ENCODE measurements at places on chromosomes 7 and 10.

DNA sequence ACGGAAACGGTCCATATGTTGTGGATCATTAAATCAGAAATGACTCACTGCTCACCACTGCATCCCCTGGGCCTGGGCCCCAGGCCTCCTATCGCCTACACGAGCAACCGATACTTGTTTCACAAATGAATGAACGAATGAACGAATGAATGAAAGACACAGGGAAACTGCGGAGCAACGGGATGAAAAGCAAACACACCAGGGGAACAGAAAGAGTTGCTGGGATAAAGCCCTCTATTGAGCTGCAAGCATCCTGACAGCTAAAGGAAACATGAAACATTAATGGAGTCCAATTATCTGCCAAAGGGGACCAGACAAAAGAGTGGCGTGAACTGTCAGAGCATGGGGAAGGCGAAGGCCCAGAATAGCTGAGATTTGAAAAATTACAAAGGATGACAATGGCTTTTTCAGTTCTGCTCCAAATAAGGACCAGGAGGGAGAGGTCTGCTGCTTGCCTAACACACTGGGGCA, 92.1 kb downstream of the GRB10 start:
- no peak for DNase-seq

DNA sequence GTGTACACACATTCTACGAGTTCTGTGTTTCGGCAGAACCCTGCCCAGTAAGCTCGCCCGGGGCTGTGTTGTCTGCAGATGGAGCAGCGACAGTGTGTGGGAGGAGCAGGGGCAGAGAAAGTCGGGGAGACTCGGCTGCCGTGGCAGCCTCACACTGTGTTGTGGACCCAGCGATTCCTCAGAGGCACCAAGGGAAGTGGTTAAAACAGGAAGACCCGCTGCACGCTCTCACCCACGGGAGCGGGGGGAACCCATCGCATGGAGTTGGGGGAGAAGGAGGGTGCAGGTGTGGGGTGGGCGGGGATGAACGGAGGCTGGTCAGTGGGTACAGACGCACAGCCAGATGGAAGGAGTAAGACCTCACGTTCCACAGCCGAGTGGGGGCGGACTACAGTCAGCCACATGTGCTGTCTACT, 250.2 kb downstream of the ELFN1 start:
- no peak for DNase-seq

DNA sequence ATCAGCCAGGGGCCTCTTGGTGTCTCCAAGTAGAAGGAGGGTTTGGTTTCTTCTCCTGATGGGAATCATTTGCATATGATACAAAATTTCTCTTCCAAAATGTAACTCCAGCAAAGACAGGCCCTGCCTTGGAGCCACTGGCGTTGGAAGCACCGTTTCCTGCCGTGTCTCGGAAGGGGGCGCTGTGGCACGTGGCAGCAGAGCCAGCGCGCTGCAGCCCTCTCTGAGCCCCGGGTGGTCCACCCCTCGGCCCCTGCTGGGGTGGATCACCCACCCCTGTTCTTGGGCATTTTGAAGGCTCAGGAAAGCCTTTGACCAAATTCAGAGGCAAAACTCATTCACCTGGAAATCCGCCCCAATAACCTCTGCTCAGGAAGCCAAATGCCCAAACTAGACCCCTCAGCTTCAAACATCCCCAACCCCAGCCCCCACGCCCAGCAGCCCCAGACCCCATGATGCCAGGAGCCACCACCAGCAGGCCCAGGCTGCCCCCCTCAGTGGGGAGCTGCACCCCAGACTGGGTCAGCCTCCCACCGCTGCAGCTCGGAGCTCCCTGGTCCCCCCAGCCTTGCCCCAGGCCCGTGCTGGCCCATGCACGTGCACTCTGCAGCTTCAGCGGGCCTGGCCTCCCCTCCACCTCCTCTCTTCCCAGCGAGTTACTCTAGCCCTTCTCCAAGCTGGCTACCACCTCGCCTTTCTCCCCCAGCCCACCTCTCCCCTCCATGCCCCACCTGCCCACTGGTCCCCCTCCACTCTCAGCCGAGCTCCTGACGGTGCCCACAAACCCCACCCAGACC, 29.5 kb upstream of the ELFN1 start:
- DNase-seq, result no peak

- DNase-seq, result no peak
Observed at GRCh38 chr10:88901984-88902789, 22.1 kb downstream of the STAMBPL1 start.

- DNase-seq, result no peak
Observed at GRCh38 chr10:45386657-45387056, 12.6 kb downstream of the ALOX5 start.

DNA sequence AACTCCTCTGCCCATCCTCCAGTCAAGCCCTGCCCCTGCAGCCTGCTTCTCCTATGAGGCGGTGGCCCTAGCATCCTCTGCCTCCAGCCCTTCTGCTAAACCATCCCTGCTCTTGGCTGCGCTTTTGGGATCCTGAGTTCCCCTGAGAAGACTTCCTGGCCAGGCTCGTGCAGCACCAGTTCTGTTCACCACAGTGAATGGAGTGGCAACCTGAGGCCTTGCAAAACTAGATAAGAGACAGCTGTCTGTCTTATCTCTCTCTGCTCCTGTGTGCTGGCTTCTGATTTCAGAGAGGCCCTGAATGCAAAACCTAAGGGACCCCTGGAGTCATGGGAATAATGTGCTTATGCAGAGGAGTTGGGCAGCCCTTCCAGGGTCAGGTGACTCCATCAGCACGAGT, 119.2 kb downstream of the TMEM178B start:
- DNase-seq, result no peak

GRCh38 chr10:11091517-11092102, 73.9 kb downstream of the CELF2 start:
- DNase-seq, result no peak

DNA sequence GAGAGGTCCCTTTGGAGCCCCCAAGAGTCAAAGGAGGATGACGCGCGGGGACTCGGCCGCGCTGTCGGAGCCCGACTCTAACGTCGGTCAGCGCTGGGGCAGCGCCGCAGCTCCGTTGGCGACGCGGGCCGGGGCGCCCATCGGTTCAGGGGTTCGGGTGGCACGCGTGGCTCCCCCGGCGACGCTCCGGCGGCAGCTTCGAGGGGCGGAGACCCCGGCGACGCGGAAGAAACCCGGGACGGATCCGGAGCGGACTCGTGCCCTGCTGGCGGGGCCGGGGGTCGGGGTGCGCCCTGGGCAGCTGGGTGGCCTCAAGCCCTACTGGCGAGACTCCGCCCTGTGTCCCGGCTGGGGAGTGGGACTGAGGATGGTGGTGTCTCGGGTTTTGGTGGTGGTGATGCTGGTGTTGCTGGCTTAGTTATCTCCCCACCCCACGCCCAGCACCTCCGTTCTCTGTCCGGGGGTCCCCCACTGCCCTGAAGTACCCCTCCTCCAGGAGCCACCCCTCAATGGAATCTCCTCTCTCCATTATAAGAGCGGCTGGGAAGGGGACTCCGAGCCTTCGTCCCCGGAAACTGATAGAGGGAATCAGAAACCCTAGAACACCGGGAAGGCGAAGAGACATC, at the start of gene NAT16:
Gene NAT16 (minus strand): TSS at position 164 of the 626 bp plus-strand sequence. CDS start 5,486 bp downstream, outside the sequence.
- no peak for DNase-seq

GRCh38 chr10:93198401-93199131, 124.9 kb downstream of the CYP26A1 start:
- no peak for DNase-seq
